SW 1271 (cell line): ENCODE measurements at places on chromosomes 5 and 9.

GRCh38 chr5:141511771-141512325 is 23.0 kb downstream of the PCDHGC5 start:
- DNase-seq: no peak

DNA sequence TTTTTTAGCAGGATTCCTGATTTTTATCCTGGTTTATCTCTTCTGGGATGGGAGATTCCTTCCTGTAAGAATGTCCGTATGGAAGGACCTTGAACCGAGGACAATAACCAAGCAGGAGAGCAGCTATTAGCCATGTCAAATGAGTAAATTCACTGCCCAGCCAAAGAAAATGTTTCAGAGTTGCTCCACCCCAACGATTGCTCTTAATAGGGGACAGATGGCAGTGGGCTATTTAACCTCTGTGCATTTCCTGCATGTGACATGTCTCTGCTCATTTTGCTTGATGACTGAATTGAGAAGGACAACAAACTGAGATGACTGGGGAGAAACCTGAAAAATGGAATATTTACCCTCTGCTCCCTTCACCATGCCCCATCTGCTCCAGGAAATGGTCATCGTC is 479.9 kb upstream of the ZNF462 start:
- DNase-seq: no peak

- DNase-seq: no peak
Observed at GRCh38 chr5:120817044-120817985, 353.2 kb downstream of the PRR16 start.

GRCh38 chr5:3251784-3252183 is 343.8 kb upstream of the IRX1 start:
- DNase-seq: no peak

DNA sequence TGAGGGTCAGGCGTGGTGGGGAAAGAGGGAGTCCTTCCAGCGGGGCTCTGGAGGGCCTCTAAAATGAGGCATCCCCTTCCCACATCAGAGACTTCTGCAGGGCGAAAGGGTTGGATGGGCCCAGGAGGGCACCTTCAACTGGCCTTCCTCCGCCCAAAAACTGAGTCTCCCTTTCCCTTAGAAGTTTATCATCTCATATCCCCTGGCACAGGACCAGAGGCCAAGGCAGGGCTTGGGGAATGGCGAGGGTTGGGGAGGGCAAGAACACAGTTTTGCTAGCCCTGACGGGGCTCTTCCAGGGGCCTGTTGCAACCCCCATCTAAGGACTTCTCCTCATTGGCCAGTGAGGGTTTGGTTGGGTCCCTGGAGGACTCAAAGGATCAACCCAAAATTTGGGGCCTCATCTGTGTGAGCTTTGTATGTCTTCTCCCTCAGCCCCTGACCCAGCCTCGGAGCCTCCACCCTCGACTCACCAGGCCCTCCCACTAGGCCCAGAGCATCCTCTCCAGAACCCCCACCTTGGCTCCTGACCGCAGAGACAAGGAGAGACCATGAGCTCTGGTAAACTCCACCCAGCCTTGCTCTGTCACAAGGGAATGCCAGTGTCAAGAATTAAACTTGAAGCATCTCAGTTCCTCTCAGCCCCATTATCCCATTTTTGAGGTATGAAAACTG is 24.1 kb downstream of the AQP7 start:
- no peak for DNase-seq

GRCh38 chr5:151320481-151320880 is 16.9 kb upstream of the SLC36A3 start:
- DNase-seq: no peak

- no peak for DNase-seq
Observed at GRCh38 chr5:136230176-136230575, 37.2 kb upstream of the SMIM32 start.

DNA sequence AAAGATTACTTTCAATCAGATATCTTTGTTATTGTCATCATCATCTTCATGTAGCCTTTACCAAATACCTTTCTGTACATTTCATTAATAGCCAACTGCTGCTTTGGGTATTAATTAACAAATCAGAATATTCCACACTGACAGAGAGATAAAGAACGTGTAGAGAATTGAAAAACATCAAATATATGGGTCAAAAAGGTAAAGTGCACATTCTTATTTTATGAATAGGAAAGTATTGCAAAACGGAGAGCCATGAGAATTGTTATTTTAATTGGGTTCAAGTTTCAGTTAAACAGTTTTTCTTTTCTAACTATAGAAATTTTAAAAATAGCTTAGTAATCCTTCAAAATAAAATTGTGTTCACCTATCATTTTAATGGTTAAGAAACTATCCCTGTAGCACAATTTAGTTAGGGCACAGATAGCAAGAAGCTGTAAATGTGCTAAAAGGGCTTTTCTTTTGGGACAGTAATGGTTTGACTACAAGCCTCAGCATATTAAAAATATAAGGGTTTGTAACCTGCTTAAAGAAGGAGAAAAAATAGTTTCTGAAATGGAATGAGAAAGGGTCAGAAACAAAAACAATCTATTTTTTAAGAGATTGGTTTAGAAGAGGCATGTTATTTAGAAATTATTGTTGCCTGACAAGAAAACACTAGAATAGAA is 62.9 kb downstream of the PDE4D start:
- no peak for DNase-seq

DNA sequence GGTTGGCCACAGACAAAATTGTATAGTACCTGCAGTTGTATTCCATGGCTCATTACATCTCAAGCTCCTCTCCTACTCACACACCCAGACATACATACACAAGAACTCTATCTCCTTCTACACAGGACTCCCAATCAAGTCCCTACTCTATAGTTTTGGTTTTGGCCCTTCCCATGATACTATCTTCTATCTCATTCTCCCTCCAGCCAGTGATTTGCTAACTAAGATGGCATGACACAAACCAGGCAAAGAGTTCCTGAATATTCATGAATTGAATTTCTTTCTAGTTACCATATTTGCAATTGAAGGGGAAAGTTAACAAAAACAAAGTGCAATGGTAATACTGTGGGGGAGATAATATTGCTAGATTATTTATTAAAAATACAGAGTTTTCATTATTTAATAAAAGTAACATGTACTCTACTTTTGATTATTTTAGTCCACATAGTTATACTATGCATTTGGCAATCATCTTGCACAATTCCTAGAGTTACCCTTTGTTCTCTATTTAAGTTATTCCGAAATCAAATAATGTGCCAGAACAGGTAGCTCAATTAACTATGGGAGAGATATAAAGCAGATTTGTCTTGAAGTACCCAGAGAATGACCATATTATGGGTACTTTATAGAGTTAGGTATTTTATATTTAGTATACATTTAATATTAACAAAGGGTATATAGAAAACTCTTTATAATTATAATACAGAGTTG is 9.6 kb upstream of the LURAP1L start:
- DNase-seq: no peak

GRCh38 chr5:9245071-9245470 is 300.8 kb downstream of the SEMA5A start:
- no peak for DNase-seq

DNA sequence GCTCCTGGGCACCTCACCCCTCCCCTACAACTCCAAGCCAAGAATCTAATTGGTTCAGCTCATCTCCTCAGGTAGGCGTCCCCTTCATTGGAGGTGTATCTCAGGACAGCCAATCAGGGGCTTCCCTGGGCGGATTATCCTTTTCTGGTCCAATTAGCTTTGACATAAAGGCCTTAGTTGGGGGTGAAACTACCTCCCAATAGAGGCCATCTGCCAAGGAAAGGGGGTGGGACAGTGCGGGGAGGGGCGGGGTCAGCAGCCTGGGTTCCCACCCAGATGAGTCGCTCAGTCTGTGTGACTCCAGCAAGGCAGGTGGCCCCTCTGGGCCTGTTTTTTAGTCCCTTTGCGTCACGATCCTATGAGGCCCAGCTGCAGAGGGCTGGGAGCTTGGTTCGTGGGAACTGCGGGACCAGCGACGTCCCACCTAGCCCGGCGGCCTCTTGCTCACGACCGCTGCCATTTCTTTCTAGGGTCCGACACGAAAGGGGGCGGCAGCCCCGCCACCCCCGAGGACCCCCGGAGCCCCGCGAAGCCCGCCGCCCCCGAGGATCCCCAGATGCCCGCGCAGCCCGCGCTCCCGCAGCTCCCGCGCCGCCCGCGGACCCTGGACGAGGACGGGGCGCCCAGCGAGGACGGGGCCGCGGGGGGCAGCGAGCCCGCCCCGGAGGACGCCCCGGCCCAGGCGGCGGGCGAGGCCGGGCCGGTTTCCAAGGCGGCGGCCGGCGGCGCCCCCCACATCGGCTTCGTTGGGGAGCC is 8.9 kb downstream of the PRRT1B start:
- DNase-seq: no peak

DNA sequence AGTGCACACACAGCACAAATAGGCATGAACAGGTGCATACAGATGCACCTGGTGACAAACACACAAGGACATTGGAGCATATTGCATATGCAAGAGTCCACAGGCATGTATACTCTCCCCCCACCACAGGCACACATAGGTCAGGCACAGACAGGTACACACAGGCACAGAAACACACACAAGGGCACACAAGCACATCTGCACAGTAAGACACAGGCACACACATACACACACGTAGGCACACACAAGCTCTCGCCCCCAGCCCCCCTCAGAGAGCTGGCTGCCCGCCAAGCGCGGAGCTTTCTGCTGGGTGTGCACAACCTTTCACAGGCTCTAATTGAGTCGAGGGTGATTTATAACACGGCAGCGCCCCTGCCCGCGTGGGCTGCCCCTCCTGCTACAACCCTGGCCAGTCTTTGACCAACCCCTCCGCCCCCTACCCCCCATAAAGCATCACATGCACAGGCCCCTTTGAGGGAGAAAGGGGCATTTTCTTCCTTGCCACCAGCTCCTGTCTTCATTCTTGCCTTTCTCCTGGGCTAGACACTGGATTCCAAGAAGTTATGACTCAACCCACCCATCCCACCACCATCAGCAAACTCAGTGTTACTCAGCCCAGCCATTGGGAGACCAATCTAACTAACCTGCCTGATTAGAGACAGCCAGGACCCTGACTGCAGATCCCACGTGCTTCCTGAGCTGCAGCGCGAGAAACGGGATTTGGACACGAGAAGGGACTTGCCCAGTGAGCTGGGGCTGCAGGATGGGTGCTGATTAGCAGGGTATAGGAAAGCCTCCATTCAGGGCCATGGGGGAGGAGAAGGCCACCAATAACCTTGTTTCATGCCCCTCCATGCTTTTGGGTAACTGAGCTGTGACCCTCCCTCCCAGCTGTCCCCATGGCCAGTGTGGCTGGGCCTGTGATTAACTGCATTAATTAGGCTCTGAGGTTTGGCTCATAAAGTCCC is 42.8 kb upstream of the PSD2 start:
- DNase-seq: no peak

DNA sequence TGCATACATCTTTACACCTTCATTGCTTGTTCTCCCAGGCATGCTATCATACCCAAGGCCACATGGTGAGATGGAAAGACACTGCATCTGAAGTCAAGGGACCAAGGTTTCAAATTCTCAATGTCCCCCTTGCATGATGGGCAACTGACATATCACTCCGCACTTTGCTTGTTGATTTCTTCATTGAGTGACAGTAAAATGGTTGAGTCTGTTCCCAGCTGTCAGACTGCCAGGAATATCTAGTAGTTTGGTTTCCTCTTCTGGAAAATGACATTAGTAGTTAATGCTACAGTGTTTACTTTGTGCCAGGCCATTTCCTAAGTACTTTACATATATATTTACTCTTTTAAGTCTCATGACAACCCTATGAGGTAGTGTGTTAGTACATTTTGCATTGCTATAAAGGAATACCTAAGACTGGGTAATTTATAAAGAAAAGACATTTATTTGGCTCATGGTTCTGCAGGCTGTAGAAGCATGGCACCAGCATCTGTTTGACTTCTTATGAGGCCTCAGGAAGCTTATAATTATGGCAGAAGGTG is 114.4 kb downstream of the PCSK1 start:
- DNase-seq: no peak

GRCh38 chr9:85237478-85237877 is 504.3 kb downstream of the AGTPBP1 start:
- no peak for DNase-seq

- peak; percentile 84 for DNase-seq
Observed at GRCh38 chr5:94618029-94618492, 343 bp downstream of the KIAA0825 start.

GRCh38 chr5:91867799-91868198 is 484.7 kb upstream of the ARRDC3 start:
- DNase-seq: no peak

DNA sequence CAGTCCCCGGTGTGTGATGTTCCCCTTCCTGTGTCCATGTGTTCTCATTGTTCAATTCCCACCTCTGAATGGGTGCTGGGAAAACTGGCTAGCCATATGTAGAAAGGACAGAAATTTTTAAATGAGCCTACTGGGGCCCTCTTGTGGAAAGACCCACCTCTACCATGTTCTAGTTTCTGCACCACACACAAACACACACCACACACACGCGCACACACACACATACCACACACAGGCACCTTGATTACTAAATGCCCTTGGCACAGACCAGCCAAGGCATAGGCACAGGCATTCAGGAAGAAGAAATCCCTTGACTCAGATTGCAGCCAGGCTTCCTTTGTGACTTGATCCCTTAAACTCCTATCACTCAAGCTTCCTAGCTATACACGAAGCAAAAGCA is 60.5 kb downstream of the SIL1 start:
- peak; percentile 36 for DNase-seq

DNA sequence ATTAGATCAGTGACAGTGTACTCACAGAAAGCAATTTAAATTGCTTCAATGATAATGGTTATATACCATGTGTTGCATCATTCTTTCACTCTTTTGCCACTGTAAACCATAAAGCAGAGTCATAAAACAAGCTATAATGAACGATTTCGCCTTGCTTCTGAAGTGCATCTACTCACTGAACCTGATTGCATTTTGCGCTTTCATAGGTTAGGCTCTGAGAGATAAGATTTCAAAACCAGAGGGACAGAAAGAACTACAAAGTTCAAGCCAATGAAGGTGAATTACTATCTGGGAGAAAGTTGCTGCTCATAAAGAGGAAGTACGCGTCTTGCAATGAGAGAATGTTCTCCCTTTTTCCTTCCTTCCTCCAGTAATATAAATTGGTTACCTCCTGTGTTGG is 412.7 kb downstream of the CETN3 start:
- no peak for DNase-seq
